ENCODE measurements at places on chromosomes 2 and 18. TPM values are rescaled to one million over a fixed set of nuclear protein-coding genes. Genes with fewer than 3 reads are reported as not detected.

Gene GAL3ST2
- not detected for total RNA-seq

Gene PTH2R
- total RNA-seq: 0.18 TPM

Gene ANKRD29
- 10.2 TPM for total RNA-seq

Gene MYO7B
- total RNA-seq: 2.0 TPM

Gene OBSL1
- total RNA-seq: 76.7 TPM

GRCh38 chr2:57617318-57617717 is 429.3 kb upstream of the VRK2 start:
- DNase-seq: no peak

DNA sequence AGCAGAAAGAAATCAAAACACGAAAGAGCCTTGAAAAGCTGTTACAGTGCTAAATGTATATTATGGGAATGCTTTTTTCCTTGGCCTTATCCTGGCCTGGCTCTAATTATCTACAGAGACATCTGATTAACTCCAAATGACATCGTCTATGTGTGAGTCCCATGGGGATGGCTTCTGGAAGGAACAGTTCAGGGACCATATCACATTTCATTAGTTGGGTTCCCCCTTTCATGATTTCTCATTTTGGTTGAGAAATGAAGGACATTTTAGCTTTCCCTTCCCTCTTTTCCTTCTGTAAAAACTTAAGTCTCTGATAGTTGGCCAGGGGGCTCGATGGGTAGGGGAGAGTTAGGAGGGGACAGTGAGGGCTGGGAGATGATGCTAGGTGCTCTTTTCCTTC is 116.7 kb downstream of the PRKCE start:
- no peak for DNase-seq

DNA sequence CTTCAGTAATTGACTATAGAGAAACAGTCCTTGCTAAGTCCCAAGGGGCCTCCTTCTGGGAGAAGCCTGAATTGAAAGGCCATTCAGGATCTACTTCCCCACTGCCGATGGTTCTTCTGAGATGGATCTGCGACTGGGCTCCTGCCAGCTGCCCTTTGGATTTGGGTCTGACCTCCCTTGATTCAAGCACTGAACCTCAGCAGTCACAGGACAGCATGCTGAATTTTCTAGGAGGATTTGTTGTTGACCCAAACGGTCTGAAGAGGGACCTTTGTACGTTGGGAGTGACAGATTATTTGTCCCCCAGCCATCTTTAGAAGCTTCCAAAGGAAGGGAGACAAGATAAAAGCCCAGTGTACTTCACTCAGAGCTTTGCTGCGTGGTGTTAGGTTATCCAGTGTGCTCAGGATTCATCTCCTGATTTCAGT is 67.1 kb downstream of the NXPH2 start:
- no peak for DNase-seq

- no peak for DNase-seq
Measured at GRCh38 chr2:45401431-45401922, 209.6 kb downstream of the SRBD1 start.

GRCh38 chr2:190996338-190996946 is 17.5 kb downstream of the STAT1 start:
- DNase-seq: no peak

GRCh38 chr2:171702781-171703556 is 15.7 kb downstream of the DYNC1I2 start:
- no peak for DNase-seq

- no peak for DNase-seq
Measured at GRCh38 chr2:172736424-172737174, 954 bp downstream of the RAPGEF4 start.

DNA sequence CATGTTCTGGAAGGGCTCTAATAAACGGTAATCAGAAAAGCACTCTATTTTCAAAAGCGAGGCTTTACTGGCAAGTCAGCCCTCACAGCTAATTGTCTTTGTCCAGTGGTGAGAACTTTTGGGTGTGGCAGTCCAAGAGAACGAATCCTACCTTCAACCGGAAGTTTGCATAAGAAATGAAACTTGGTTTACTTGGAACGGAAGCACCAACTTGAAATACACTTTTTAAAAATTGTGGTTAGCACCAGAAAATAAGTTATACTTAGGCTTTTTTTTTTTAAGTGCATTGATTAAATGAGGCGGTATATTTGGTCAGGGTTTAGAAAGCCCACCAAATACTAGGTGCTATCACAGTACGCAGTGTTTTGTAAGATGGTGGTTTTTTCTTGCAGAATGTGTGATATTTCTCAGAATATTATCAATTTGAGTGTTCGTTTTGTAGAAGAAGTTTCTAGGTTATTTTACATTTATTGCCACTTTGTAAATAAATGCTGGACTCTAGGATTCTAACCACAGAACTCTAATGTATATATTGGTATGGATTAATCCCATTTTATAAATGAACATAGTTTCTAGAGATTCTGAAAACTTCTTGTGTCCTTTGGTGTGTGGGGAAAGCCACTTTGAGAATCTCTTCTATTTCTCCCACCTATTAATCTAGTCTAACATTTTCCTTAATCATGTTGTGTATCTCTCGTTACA is 1.2 kb downstream of the MYL12A start:
- no peak for DNase-seq

- no peak for DNase-seq
Measured at GRCh38 chr18:78228974-78229373, 750.6 kb upstream of the SALL3 start.

DNA sequence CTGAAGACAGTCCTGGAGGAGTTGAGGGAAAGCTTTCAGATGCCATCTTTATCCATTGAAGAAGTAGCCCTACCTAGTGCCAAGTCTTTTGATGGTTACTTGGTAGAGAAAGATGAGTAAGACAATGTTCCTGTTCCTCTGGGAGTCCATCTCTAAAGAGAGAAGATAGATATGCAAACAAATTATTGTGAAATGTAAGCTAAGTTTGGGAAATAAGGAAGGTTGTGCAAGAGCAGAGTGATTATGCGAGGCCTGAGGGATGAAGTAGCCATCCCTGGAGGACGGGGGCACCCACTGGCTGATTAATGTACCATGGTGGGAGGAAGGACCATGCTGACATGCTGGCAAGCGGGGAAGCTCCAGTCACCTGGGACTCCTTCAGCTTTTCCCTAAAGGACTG is 994 bp upstream of the DTNA start:
- DNase-seq: no peak

DNA sequence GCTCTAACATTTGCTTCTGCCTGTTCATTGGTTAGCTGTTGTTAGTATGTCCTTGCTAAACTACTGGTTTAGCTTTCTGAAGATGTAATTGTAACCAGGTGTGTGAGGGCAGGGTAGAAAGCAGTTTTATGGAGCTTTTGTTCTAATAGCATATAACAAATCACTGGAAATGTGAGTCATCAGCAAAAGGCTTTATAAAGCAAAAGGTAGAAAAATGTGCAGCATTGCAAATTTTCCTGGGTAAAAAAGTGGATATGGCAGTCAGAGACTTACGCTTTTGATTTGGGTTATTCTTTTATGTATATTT is 85.3 kb downstream of the ZNF407 start:
- DNase-seq: no peak

DNA sequence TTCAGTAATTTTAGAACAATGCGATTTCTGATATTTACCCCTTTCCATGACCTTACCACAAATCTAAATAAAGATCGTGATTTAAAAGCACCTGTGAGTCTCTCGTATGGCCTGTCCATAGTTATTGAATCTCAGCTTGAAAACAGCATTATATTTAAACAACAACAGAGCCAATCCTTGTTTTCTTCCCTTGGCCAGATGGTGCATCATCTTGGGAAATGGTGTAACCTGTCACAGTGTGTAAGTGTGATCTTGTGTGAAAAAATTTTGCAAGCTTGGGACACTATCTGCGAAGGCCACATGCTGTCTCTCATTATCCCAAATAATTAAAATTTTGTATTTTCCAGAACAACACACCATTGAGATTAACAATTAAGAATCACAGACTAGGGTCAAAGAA is 262.7 kb upstream of the SPHKAP start:
- DNase-seq: no peak

GRCh38 chr2:142877216-142877838 is at the start of gene KYNU:
Gene KYNU (plus strand): TSS chr2:142877664. CDS start chr2:142885368, 7,704 bp downstream.
- DNase-seq: no peak

DNA sequence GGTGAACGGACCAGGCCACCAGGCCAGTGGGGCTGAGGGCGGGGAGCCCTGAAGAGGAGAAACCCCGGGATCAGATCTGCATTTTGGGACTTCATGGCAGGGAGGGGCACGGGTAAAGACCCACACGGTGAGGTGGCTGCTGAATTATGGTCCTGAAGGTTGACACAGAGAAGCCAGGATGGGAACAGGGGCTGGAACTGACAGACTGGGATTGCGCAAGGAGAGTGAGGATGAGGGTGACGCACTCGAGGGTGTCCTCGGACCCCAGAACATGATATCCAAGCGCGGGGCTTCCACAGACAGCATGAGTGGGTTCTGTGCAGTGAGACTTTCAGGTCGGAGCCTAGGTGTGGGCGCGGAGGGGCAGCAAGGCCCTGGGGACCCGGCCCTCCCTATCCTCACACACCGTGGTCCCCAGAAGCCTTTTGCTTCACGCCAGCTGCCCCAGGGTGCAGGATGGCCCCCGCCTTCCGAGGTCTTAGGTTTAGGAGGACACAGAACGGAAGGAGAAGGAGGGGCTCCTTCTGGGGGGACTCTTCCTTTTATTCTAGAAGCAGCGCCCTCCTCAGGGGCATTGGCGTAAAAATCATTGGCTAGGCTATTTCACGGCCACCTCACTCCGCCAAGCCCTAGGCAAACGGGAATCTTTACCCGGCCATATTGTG is 416.8 kb upstream of the HS6ST1 start:
- no peak for DNase-seq

DNA sequence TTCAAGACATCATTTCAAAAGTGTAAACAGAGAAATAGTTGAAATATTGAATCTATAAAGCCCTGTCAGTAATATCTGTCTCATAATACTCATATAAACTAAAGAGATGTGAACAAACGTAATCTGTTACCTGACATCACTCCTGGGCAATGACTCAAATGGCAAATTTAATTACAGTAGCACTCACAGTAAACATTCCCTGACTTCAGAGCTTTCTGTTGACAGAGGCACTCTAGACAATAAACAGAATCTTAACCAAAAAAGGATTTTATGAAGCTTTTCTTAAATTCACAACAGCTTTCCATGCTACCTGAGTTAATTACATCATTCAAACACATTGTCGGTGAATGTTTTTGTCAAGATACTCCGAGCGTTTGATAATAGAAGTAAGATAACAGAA is 128.1 kb upstream of the PDE1A start:
- DNase-seq: no peak

DNA sequence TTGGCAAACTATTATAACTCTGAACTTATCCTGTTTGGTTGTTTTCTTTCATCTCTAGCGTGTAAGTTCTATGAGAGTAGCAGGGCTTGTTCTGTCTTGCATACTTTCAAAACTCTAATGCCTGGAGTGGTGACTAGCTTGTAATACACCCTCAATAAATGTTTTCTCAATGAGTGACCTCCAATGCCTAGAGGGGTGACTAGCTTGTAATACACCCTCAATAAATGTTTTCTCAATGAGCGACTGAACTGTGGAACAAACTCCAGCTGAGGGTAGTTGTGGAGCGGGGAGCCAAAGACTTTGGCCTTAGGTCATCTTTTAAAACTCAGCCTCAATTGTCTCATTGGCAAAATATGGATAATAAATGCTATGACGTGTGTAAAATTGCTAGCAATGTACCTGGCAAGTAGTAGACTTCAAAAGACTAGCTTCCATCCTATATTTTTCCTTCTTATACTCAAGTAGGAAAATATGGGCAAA is 1.8 kb downstream of the GPD2 start:
- DNase-seq: no peak

GRCh38 chr2:181106789-181107627 is 126.6 kb downstream of the UBE2E3 start:
- DNase-seq: no peak

DNA sequence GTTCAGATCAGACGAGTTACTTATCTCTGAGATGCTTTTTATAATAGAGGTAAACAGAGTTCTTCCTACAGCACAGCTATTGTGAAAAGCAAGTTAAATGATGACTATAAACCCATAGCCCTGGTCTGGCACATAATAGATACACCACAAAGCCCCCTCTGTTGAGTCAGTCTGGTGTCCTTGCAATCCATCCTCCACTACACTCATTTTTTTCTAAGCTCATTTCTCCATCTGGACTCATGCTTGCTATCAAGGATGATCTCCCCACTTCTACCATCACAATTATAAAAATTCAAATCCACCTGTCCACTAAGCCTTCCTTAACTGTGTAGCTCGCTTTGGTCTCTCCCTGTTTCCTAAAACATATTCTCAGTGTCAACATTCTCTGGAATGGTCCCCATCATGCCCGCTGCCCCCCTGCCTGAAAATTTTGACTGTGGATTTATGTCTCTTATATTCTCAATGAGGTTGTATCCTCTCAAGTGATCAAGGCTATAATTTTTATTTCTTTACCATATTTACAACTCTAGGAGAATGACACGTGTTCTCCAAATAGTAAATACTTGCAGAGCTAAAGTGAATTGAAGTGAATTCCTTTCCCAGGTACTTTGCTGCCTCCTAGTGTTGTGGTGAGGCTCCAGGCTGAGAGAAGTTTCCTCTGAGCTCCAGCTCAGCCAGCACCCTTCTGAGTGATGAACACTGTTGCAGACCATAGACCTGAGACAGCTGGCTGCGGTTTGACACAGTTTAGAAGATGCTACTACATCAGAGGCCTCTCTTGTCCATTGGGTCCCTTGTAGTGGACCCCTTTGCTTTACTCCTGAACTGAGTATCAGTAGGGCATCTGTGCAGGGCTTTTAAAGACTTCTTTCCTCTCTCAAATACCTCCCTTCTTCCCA is 108.7 kb downstream of the DPP10 start:
- no peak for DNase-seq

DNA sequence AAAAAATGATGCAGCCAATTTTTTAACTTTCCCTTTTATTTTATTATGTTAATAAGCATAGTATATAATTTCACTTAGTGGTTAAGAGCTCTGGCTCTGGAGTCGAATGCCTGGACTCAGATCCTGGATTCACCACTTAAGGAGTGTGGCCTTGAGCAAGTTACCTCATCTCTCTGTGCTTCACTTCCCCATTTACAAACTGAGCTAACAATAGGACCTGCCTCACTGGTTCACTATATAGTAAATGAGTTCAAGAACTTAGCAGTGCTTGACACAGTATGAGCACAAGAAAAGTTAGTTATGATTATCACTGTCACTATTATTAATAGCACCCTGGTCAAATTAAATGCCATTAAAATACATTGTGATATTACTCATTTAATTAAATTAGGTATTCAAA is 30.6 kb downstream of the SCN3A start:
- DNase-seq: no peak

Data from aorta (tissue), 5 donors.